Activated CD4-positive, alpha-beta T cell treated with anti-CD3 and anti-CD28 coated beads, Interleukin-2, amount 50 U/mL, for 4 hours (primary cell): ENCODE measurements at places on chromosomes 1 and 21.

DNA sequence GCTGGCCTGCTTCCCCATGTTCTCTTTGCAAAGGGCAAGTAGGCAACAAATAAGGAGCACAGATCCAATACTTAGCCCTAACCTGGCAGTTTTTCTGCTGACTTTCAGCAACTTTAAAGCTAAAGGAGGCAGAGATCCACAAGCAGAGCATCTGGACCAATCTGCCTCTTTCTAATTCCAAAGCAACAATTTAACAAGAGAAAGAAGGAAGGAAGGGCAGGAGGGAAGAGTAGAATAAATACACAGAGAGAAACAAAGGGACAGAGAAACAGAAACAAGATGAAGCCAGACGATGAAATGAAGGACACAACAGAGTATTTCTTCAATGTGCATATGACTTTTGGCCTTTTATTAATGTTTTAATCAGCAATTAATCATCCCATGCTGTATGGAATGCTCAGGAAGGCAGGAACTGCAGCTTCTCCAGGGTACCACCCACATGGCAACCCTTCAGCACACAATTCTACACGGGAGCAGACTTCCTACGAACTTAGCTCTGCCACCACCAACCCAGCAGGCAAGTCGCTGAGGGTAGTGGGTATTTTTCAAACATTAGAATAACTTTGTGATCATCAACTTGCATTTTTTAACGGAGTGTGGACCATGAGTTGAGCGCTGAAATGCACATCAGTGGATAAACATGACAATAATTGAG lies 15.3 kb downstream of the CLCC1 start:
- DNase-seq, result no peak

DNA sequence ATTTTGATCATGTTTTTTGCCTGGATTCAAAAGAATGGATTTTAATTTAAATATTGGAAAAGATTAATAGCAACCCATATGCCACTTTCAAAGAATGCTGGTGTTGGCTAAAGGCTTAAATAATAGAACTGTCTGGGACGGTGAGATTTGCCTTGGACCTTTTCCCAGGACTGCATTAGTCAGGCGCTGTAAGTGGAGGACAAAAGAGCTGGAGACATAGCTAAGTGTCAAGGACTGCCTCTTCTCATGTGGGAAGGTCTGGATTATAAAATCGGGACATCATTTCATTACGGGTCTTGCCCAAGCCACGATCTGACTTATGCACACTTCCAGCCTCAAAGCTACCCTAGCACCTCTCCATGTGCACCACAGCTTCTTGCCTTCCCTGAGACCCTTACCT lies 458.5 kb upstream of the DEPDC1 start:
- no peak for DNase-seq

- no peak for DNase-seq
Measured at GRCh38 chr1:38194472-38194871, 147.9 kb upstream of the POU3F1 start.

- no peak for DNase-seq
Measured at GRCh38 chr1:1197188-1197500, 9.2 kb downstream of the TNFRSF18 start.

DNA sequence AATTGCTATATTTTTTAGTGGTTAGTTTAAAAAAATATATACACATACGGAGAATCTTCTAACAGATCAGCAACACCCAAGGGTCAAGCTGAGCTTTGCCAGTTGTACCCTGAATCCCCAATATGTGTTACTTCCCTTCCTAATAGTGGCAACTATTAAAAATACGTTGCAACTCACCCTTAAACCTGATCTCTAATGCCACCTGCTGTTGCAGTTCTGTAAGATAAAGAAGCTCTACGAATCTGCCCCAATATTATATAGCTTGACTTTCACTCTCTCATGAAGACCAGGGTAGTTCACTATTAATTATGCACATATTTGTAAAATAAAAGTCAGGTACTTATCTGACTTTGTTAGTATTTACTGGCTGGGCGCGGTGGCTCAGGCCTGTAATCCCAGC lies 58.4 kb downstream of the ASH1L start:
- no peak for DNase-seq

- DNase-seq, result no peak
Measured at GRCh38 chr21:42533306-42533962, 19.8 kb downstream of the SLC37A1 start.

- DNase-seq, result no peak
Measured at GRCh38 chr1:10575616-10576015, 100.9 kb downstream of the PEX14 start.

GRCh38 chr1:85830837-85831236 lies 122.6 kb upstream of the ZNHIT6 start:
- DNase-seq, result no peak

DNA sequence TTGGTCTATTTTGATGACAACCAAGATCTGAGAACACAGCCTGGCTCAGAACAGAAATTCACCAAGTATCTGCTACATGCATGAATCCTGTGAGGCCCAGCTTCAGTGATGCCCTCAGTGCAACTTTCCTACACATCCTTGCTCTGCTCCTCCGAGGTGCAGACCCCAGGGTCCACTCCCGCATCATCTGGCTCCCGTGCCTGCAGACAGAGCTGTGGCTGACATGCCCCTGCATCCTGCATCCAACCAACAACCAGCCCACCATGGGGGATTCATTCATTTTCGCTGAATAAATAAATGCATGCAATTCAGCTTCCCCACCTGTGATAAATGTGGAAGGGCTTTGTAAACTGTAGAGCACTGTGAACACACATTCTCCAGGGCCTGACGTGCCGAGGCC lies 112.3 kb downstream of the GLIS1 start:
- no peak for DNase-seq

- DNase-seq, result no peak
Measured at GRCh38 chr1:243580072-243580471, 270.0 kb downstream of the AKT3 start.

DNA sequence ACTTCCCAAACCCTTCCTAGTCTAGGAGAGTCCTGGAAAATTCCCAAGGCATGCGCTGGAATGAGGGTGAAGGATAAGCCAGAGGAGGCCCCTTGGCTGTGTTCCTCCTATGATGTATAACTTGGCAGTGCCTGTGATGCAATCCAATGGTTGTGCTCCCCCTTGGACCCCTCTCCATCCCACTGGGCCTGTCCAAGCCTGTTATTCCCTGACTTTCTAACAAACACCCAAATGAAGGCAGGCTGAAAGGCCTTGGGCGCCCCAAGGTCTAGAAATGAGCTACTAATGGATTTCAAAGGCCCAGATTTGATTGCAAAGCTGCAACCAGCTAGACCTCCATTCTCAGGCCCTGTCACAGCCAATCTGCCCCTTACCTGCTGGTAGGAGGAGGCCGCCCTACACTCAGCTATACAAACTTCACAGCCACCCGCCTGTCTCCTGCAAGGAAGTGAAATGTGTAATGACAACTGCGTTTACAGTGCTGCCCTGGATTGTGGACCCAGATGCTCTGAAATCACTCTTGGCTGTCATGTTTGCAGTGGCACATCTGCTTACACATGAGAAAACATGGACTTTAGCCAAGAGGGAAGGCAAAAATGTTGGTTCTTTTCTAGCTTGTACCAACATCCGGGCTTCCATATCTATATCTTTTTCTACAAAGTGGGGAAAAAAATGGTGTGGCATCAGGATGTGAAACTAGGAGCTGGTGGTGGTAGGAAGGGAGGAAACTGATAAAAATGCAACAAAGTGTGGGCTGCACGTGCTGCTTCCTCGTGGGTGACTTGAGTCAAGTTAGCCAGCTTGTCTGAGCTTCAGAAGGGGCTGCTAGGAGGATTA lies 130.4 kb downstream of the TRABD2B start:
- no peak for DNase-seq

- DNase-seq, result peak; percentile 43
Measured at GRCh38 chr1:153404768-153405167, 11.6 kb upstream of the S100A7A start.
